ENCODE measurements at places on chromosomes 1 and 21. TPM values are rescaled to one million over a fixed set of nuclear protein-coding genes. Genes with fewer than 3 reads are reported as not detected.

TACSTD2 gene
- 0.36 TPM for total RNA-seq

FBXO44 gene
- total RNA-seq: 8.1 TPM

KIF26B gene
- total RNA-seq: 20.9 TPM

AIM2 gene
- not detected for total RNA-seq

BCAR3 gene
- 20.6 TPM for total RNA-seq

KIAA1614 gene
- 9.7 TPM for total RNA-seq

SELP gene
- total RNA-seq: not detected

LAPTM5 gene
- 0.18 TPM for total RNA-seq

ATP6V1G3 gene
- total RNA-seq: not detected

LAMC1 gene
- total RNA-seq: 564 TPM

PDC gene
- 0.27 TPM for total RNA-seq

NBPF19 gene
- total RNA-seq: 13.9 TPM

OR10Z1 gene
- total RNA-seq: not detected

KRTAP7-1 gene
- total RNA-seq: not detected

TRIM45 gene
- 3.3 TPM for total RNA-seq

DYNLT5 gene
- 1.4 TPM for total RNA-seq

AGL gene
- 17.3 TPM for total RNA-seq

PPIE gene
- total RNA-seq: 39.6 TPM

WDTC1 gene
- 11.0 TPM for total RNA-seq

NEXN gene
- 17.6 TPM for total RNA-seq

PTPN22 gene
- 0.99 TPM for total RNA-seq

TRAF3IP3 gene
- total RNA-seq: 0.65 TPM

SPRR3 gene
- not detected for total RNA-seq

TNFRSF8 gene
- 0.09 TPM for total RNA-seq

IRF6 gene
- total RNA-seq: 3.1 TPM

MYBPH gene
- 0.08 TPM for total RNA-seq

FHAD1 gene
- 0.63 TPM for total RNA-seq

ETV3L gene
- total RNA-seq: not detected

ILDR2 gene
- total RNA-seq: 0.25 TPM

AVPR1B gene
- total RNA-seq: not detected

HES5 gene
- not detected for total RNA-seq

RHD gene
- total RNA-seq: not detected

AJAP1 gene
- total RNA-seq: 0.57 TPM

PPIAL4G gene
- not detected for total RNA-seq

FABP3 gene
- total RNA-seq: 44.2 TPM

PLEKHG5 gene
- total RNA-seq: 5.1 TPM

TTC13 gene
- total RNA-seq: 15.1 TPM

COL16A1 gene
- 133 TPM for total RNA-seq

VCAM1 gene
- 24.8 TPM for total RNA-seq

OVAAL gene
- not detected for total RNA-seq

GJC2 gene
- 2.0 TPM for total RNA-seq

UBASH3A gene
- not detected for total RNA-seq

SLC9C2 gene
- not detected for total RNA-seq

CNTN2 gene
- total RNA-seq: not detected

SYCP1 gene
- not detected for total RNA-seq

PRR9 gene
- total RNA-seq: not detected

AUNIP gene
- 4.8 TPM for total RNA-seq

PRAMEF33 gene
- not detected for total RNA-seq

CTSS gene
- total RNA-seq: 31.6 TPM

HOOK1 gene
- total RNA-seq: not detected

CBS gene
- 63.3 TPM for total RNA-seq

OR6N1 gene
- total RNA-seq: 0.16 TPM

S100A6 gene
- total RNA-seq: 681 TPM

LEPR gene
- total RNA-seq: 6.9 TPM

ADORA3 gene
- not detected for total RNA-seq

OR2AK2 gene
- total RNA-seq: not detected
